Fibroblast of skin of back (primary cell): ENCODE measurements at places on chromosomes 11 and 22.

- peak; percentile 55 for DNase-seq
Measured at GRCh38 chr22:47175151-47176025, 412.9 kb downstream of the TBC1D22A start.

- no peak for DNase-seq
Measured at GRCh38 chr11:28535677-28536076, 427.5 kb downstream of the METTL15 start.

DNA sequence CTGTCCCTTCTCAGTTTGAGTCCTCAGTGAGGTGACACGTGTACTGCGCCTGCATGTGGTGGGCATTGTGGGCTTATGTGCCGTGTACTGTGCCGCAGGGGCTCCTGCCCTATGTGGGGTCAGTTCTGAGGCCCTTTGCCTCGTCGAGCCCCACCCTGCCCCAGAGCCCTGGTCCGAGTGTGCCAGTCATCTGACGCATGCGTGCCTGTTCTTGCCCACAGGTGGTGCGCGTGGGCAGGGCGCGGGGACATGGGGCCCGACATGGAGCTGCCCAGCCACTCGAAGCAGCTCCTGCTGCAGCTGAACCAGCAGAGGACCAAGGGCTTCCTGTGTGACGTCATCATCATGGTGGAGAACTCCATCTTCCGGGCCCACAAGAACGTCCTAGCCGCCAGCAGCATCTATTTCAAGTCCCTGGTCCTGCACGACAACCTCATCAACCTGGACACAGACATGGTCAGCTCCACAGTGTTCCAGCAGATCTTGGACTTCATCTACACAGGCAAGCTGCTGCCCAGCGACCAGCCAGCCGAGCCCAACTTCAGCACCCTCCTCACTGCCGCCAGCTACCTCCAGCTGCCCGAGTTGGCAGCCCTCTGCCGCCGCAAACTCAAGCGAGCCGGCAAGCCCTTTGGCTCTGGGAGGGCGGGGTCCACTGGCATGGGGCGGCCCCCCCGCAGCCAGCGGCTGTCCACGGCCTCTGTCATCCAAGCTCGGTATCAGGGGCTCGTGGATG lies 22.3 kb upstream of the TMEM191C start:
- no peak for DNase-seq

DNA sequence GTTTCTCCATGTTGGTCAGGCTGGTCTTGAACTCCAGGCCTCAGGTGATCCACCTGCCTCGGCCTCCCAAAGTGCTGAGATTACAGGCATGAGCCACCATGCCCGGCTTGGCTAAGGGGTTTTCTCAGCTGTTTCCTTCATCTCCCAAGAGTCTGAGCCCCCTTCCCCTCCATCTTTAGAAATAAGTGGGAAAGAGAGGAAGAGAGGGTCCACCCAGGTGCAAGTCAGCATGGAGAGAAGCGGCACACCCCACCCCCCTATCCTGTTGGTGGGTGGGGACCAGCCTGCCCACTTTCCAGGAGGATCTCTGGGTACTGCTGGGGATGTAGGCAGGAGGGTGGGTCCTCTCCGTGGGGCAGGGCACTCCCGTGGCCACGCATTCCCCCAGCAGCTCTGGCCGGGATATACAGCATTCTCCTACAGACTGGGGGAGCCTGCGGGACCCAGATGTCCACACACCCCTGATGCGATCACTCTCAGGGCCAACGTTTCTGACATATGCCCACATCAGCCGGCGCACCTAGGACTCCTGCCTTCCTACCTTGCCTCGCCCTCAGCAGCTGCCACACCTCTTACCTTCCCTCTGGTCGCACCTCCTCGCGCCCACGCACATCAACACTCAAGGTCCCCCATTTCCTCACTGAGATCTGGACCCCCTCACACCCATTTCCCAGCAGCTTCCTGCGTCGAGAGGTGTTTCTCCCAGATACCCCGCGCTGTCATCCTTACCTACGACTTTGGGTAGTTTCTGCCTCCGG lies 8.9 kb downstream of the SCARF2 start:
- DNase-seq = no peak

DNA sequence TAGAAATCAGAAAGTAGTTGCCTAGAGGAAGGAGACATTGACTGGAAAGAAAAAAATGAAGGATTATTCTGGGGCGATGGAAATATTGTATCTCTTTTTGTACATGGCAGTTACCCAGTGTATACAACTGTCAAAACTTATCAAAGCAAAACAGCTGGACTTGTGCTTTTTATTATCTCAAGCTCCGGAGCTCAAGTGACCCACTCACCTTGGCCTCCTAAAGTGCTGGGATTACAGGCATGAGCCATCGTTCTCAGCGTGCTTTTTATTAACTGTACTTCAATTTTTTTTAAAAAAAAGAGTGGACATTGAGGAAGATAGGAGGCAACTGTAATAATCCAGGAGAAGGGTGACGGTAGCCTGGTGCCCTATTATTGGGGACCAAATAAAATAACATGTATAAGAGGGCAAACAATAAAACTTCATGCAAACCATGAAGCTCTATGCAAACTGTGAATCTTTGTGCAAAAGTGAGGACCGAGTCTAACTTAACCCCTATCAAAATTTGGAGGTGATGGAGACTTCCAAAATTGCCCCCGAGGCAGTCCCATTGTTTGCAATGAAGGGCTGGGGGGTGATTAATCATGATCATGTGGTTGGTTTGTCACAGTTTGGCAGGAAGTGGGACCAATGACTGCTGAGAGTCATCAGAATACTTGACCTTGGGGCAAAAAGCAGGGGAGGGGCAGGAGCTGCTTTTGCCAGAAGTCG lies 23.5 kb downstream of the FZD4 start:
- peak; percentile 76 for DNase-seq
